Frontal cortex (tissue), 4 donors: ENCODE measurements at places on chromosomes 2 and 18.

DNA sequence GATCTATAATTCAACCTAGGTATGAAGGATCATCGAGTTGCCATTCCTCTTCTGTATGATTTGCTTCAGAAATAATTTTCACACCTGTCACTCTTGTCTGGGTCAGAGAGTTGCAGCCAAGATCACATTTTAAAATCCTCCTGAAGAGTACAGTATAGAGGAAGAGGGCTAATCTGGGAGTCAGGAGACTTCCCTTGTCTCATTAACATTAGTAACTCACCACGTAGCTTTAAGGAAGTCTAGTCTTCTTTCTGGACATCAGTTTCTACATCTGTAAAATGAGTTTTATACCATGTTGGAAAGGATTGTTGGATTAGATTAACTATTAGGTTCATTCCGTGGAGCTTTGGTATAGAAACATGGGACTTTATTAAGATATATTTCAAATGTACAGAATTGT lies 109.4 kb downstream of the TDRD15 start:
- DNase-seq = no peak

GRCh38 chr2:12110074-12110473 lies 363.6 kb downstream of the LPIN1 start:
- no peak for DNase-seq

DNA sequence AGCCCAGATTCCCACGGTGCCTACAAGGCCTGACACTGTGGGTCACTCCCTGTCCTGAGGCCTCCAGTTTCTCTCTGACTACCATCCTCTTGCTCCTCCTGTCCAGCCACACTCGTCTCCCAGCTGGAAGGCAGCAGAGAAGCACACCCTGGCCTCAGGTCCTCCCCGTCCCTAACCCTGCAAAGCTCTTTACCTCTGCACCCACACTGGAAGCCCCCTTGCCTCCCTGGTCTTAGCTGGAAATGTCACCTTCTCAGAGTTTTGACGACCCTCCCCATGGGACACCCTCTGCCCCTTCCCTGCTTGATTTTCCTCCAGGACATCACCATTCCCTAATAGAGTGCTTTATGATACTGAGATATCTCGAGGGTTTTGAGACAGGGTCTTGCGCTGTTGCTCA lies 10.6 kb downstream of the RNU2-63P start:
- no peak for DNase-seq

DNA sequence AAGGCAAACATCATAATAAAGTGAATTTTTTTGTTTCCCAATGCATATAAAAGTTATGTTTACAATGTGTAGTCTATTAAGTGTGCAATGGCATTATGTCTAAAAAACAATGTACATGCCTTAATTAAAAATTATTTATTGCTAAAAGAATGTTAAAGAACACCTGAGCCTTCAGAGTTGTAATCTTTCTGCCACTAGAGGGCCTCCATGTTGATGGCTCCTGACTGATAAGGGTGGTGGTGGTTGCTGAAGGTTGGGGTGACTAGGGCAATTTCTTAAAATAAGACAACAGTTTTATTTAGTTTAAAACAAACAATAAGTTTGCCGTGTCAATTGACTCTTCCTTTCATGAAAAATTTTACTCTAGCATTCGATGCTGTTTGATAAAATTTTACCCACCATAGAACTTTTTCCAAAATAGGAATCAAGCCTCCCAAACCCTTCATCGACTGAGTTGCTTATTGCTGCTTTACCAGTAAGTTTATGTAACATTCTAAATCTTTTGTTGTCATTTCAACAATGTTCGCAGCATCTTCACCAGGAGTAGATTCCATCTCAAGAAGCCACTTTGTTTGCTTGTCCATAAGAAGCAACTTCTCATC lies 32.3 kb downstream of the MAP3K2 start:
- DNase-seq = no peak
